ENCODE measurements at places on chromosomes 7 and 10.

DNA sequence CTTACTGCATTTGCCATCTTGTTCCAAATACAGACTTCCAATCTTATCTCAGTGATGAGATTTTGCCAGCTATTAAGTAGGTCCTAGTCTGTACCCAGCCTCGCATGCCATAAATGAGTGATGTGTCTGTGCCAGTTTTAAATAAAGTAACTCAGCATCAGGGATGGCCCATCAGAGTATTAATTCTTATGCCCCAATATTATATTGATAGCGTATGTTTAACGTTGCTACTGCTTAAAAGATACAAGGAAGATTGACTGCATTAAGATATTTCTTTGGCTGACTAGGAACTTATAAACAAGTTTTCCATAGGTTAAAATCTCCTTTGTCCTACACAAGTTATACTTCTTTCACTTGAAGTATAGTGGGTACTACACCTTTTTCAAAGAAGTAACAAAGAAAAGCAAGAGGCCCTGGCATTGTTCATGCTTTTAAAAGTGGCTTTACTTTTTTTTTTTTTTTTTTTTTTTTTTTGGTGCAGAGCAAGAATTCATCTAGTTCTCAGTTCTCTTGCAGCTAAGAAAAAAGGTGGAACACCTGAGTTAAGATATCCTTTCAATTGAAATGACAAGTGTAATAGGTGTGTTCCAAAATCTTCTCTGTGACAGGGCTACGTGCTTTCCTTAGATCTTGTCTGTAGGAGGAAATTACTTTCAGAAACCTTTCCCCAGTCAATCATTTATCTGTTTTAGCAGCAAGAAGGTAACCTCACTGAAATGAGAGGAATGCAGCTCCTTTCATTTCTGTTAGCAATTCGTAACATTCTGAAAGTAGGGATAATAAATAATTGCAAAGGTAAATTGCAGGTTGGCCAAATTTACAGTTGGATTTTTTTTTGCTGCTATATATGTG lies 245.0 kb downstream of the CELF2 start:
- DNase-seq = no peak

GRCh38 chr10:113519681-113520115 lies 33.2 kb upstream of the HABP2 start:
- DNase-seq = peak; percentile 34

DNA sequence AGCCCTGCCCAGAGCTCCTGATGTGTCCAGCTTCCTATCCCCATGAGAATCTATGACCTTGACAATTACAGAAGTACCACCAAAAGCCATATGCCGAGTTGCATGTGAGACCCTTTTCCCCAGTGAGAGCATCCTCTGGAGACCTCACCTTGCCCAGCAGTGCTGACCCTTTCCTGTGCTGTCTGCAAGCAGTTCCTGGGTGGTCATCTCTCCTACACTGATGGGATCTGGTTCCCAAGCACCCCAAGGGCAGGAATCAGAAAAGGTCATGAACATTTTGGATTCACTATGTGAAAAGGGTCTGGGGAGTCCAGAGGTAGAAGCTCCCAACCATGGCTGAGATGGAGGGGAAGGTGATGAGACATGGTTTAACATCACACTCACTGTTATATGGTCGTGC lies 18.2 kb downstream of the SFTPD start:
- no peak for DNase-seq

GRCh38 chr10:62810156-62810902 lies 5.8 kb downstream of the ADO start:
- DNase-seq = no peak

DNA sequence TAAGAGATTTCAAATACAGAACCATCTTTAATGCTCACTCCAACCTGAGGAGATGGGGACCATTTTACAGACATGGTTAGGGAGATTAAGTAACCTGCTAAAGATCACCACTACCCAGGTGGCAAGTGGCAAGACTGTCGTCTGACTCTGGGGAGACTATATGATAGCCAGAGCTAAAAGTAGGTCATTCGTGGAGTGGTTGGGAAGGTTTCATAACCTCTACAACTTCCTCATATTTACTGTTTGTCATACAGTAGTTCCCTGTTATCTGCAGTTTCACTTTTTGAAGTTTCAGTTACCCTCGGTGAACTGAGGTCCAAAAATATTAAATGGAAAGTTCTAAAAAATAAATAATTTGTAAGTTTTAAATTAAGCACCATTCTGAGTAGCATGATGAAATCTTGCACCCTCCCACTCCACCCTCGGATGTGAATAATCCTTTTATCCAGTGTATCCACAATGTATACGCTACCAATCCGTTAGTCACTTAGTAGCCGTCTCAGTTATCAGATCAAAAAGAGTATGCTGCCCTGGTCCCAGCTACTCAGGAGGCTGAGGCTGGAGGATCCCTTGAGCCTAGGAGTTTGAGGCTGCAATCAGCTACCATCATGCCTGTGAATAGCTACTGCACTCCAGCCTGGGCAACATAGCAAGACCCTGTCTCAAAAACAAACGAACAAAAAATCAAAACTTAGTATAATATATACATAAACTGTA lies 14.9 kb upstream of the LGI1 start:
- no peak for DNase-seq

- no peak for DNase-seq
These were observed 223.5 kb downstream of the CCDC3 start for GRCh38 chr10:12777840-12778585.

Data from islet precursor cell (in vitro differentiated cells).